ENCODE measurements at places on chromosomes 4 and X.

- no peak for DNase-seq
Observed at GRCh38 chr4:19492606-19493005, 759.1 kb upstream of the SLIT2 start.

- DNase-seq = no peak
Observed at GRCh38 chr4:164384416-164384815, 369.5 kb upstream of the SMIM31 start.

DNA sequence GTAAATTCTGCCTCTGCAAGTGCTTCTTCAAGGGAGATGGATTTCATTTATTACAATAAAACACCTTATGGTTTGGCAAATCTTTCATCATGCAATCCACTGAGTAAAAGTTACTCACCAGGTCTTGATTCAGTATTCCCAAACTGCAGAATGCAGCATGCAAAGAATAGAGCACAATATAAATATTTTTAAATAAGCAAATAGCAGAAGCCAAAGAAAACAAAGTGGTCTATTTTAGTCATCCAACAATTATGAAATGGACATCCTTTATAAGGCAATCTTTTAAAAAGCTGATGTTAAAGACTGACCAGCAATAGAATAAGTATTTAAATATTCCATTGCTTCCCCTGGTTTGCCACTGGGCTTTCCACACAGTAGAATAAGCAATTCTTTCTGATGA lies 59.5 kb downstream of the SLC39A8 start:
- DNase-seq = no peak

DNA sequence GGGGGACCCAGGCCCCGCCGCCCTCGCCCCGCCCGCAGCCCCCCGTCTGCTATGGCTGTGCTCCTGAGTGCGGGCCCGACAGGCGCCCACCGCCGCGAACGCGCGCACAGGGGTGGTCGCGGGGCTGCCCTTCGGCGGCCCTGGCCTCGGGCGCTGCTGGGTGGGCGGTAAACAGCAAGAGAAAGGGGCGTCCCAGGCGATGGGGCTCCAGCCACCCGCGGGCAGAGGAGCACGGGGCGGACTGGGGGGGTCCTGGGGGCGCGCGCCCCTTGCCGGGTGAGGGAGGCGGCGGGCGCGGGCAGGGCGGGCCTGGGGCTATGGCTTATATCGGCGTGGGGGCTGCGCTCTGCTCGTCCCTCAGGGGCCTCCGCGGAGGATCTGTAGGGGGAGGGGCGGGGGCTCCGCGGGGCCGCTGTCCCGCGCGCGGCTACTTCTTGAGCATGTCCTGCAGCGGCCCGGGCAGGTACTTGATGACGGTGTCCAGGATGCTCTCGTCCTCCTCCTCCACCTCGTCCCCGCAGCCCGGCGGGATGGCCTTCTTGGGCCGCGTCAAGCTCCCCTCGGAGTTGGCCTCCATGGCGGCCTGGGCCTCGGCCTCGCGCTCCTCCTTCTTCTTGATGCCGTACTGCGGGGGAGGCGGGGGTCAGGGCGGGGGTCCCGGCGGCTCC lies 39.7 kb downstream of the CPLX1 start:
- DNase-seq = no peak

DNA sequence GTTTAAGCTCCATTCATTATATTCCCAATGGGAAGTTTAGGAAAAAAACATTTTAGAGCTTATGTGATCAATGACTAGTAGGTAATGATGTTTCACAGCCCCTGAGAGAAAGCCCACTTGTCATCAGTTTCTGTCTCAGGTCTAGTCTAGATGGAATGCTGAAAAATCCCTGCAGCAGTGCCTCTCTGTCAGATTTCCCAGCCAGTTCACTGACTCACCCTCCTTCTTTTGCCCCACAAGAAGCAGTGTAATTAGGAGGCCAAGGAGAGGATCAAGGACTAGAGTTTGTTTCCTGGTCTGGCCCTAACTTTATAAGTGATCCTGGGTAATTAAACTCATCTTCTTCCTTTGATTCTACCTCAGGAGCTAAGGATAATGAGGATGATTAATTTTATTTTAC lies 118.7 kb upstream of the ANXA3 start:
- no peak for DNase-seq

- no peak for DNase-seq
Observed at GRCh38 chr4:1777822-1778641, 15.1 kb upstream of the FGFR3 start.

DNA sequence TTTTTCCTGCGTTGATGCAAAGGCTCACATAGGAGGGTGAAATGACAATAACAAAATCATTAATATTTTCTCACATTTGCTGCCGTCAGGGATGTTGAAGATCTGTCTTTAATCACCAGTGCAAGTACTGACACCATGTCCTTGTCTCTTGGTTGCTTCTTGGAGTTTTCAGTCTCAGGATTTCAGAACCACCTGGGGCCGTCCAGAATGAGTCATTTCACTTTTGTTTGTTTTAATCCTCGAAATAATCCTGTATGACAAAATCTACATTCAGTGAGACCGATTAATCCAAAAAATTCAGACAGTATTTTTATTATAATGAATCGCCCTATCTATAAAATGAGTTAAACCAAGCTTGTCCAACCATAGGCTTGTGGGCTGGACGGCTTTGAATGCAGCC lies 47.2 kb downstream of the NEIL3 start:
- no peak for DNase-seq

- DNase-seq = no peak
Observed at GRCh38 chr4:183797445-183798300, 107.4 kb upstream of the STOX2 start.

Measured in NK-92 treated with Interleukin-12 subunit alpha and Interleukin-12 subunit beta, amount 100 ng/mL, for 24 hours (cell line).